GM20000 (cell line): ENCODE measurements at places on chromosomes 5 and 9.

DNA sequence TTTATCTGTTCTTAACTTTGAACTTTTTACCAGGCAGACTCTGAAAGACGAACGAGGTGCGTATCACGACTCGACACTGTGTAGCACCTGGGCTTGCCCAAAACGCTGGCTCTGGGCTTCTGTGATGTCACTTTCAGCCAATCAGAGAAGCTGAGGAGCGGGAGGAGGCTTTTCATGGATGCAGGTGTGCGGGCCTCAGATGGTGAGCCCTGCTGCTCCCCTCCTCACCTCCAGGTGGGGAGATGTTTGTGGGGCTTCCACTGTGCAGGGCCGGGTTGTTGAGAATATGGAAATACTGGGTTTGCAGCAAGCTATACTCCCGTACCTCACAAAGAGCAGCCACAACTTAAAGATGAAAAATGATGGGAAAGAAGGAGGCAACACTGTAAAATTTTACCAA, 246.3 kb downstream of the IRX2 start:
- DNase-seq: no peak

GRCh38 chr5:179568721-179569120, 18.4 kb downstream of the RUFY1 start:
- DNase-seq: no peak

DNA sequence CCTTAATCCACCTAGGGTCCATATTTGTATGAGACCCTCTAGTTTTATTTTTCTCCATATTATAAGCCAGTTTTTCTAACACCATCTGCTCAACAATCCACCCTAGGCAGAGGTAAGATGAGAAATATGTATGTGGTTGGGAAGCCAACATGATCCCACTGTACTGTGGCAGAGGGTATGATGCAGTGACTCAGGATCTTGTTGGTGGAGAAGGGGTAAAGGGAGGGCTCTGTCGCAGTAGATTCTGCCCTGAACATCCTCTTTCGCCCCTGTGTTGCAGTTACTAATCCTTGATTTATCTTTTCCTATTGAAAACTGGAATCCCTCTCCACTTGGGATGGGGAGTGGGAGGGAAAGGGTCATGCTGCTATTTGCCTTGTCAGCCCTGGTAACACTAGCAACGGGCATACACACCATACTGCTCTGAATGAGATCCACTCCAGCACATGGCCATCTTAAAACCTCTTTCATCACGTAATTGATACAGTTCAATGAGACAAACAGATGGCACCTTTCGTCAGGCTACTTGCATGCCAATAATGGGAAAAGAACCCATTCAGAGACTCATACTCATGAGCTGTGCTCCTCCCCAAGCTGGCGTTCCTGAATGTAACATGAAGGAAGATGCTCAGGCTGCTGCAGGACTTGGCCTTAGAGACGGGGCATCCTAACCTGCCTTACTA, 63.0 kb downstream of the ADAMTS12 start:
- DNase-seq: no peak

DNA sequence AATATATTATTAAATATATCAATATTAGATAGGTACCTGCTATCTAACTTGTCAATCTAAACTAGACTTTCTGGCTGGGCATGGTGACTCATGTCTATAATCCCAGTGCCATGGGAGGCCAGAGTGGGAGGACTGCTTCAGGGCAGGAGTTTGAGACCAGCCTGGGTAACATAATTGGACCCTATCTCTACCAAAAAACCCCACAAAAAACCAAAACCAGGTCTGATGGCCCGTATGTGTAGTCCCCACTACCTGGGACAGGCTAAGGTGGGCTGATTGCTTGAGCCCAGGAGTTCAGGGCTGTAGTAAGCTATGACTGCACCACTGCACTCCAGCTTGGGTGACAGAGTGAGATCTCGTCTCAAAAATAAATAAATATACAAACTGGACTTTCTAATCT, 55.0 kb downstream of the PJA2 start:
- DNase-seq: no peak

DNA sequence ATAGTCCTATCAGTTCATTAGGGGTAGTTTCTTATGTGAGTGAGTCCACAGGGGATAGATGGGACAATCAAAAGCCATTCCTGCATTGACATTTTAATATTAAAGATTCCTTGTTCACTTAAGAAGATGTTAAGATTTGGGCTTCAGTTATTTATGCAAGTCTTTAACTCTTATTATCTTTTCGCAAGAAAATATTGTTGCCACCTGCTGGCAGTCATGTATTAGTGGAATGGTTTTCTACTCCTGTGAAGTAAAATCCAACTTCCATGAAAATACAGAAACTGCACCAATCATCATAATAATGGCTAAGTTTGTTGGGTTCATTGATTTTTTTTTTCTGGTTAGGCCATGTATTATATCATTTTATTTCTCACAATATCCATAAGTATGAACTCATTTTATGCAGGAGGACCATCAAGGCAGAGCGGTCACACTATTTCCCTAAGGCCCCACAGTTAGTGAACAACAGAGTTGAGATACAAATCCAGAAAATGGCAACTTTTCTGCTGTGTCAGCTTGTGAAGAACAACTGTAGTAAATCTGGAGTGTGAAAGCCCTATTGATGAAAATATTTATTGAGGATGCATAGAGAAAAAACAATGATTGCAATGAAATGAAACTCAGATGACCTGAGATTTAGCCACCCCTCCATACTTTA, 88.5 kb upstream of the TXNDC8 start:
- no peak for DNase-seq

DNA sequence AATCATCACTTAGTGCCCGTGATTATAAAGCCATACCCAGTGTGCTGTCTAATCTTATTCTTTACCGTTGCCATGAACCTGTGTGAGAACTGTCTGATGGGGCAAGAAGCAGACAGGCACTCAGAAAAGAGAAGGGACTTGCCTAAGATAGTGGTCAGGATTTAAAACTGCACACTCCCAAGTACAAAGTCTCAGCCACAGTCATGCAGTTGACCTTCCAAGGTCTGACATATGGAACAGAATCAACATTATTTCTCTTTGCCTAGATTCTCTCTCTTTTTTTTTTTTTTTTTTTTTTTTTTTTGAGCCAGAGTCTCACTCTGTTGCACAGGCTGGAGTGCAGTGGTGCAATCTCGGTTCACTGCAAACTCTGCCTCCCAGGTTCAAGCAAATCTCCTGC, 1.9 kb upstream of the PPP2CA start:
- no peak for DNase-seq
